ENCODE measurements at places on chromosomes 2 and 18.

DNA sequence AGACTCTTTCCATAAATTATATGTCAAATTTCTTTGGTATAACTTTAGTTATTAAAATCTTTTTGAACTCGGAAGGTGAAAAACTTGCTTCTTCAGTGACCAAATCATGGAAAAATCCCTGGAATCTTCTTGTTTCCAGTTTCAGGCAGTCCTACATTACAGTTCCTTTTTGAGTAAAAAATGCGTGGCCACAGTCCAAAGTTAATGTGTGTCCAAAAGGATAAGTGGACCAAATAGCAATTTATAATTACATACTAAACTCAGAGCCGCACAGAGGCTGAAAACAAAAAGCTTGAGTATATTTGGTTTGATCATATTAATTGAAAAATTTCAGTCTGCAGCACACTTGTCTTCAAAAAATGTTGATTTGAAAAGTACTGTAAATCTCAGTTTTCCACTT, 28.4 kb upstream of the DYNC2LI1 start:
- no peak for DNase-seq

DNA sequence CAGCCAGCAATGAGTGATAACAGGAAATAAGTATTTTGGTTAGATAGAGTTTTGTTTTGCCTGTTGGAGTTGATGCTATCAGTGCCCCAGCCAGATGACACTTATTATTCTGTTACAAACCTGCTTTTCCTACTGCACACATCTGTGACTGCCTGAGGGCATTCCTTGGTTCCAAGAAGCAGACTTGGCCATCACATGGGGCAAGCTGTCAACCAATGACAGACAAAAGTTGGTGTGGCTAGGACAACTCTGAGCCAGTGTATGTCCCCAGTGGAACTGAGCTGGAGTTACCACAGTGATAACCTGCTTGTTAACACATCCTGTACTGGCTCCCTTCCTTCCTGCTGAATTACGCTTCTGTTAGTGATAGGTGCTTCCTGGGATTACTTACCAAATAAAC, 54.5 kb downstream of the FAM171B start:
- DNase-seq = no peak

- no peak for DNase-seq
Observed at GRCh38 chr2:287471-287885, 413 bp downstream of the ALKAL2 start.

GRCh38 chr18:8176554-8176953, 432.7 kb upstream of the RAB12 start:
- DNase-seq = no peak

GRCh38 chr2:12061286-12062052, 315.0 kb downstream of the LPIN1 start:
- no peak for DNase-seq

GRCh38 chr18:73144030-73144429, 276.2 kb upstream of the NETO1 start:
- DNase-seq = no peak

- no peak for DNase-seq
Observed at GRCh38 chr2:198762441-198762840, 695.3 kb downstream of the SATB2 start.

GRCh38 chr2:123165616-123166015, 859.5 kb upstream of the CNTNAP5 start:
- DNase-seq = no peak

DNA sequence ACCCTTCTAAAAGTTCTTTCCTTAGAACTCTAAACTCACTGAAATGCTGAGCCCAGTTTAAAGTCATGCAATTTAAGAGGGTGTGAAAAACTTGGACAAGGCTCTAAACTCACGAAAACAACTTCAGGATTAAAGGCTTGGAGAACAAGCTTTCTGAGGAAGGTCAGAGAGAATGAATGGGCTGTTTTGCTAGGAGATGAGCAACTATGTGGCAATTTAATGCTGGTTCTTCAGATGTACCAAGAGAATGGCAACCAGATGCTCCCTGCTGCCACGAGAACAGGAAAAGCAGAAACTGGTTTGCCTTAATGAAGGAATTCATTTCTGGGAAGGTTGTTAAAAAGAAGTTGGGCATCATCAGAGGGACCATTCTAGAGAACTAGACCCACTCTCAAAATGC, 77.8 kb upstream of the PMAIP1 start:
- no peak for DNase-seq

DNA sequence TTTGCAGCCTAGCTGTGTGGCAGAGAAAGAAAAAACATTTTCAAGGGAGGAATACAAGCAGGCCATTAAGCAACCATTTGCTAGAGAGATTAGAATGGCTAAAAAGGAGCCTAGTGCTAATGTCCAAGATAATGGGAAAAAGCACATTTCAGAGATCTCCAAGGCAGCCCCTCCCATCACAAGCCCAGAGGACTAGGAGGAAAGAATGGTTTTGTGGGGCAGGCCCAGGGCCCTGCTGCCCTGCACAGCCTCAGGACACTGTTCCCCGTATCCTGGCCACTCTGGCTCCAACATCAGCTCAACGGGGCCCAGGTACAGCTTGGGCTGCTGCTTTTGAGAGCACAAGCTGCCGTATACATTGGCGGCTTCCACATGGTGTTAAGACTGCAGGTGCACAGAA, 16.5 kb upstream of the GBX2 start:
- DNase-seq = no peak

GRCh38 chr2:118300832-118301231, 212.6 kb downstream of the INSIG2 start:
- no peak for DNase-seq

- DNase-seq = no peak
Observed at GRCh38 chr18:21833604-21834298, 93.2 kb downstream of the MIB1 start.

DNA sequence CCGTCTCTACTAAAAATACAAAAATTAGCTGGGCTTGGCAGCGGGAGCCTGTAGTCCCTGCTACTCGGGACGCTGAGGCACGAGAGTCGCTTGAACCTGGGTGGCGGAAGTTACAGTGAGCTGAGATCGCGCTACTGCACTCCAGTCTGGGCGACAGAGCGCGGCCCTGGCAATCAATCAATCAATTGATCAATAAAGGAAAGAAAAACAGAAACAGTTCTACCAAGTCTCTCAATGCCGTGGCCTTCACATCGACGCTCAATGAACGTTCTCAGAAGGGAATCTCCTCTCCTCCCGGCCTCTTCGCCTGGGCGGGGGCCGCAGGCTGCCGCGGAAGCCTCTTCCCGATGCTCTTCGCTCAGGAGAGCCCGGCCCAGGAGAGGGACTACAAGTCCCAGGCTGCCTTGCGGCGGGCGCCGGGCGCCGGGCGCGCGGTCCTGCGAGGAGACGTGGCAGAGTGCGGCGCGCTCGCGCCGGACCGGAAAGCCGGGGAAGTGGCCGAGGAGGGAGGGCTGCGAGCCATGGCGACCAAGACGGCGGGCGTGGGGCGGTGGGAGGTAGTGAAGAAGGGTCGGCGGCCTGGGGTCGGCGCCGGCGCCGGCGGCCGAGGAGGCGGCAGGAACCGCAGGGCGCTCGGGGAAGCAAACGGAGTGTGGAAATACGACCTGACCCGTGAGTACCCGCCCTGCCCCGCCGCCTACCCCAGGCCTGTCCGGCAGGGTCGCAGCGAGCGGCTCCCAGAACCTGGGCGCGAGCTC, at the start of gene TMEM214:
Gene TMEM214 (plus strand): TSS at position 471 of the 758 bp plus-strand sequence. CDS start 51 bp downstream, at position 522.
- DNase-seq = peak; percentile 89

DNA sequence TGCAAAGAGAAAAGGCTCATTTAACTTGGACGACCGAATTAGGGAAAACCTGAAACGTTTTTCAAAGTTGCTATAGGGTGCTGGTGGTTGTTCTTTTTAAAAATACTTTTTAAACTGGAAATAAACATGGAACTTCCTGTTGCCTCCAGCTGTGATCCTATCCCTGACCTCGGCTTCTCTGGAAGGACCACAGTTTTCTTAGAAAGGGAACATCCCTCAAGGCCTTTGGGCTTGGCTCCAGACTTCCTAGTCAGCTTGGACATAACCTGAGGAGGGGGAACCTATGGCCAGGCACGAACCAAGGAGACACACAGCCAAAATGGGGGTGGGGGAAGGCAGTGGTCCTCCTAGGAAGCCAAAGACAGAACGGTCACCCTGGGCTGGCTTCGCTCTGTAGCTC, 57.7 kb downstream of the CENPO start:
- DNase-seq = no peak

- no peak for DNase-seq
Observed at GRCh38 chr2:48213646-48214045, 307.3 kb upstream of the FBXO11 start.

DNA sequence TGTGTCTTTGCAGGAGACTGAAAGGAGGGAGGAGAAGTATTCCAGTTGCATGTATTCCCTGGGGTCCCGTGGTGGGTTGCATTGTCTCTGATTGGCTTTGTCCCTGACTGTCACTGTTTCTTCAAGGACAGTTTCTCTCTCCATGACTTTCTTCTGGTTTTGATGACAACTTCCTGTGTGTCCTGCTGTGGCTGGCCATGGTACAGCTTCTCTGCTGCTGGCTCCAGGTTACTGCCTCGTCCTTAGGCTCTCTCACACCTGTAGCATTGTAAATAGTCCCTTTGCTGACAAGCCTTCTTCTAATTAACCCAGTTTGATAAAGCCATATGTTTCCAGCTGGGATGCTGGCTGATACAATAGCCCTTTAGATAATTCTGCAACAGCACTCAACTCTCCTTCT, 129.0 kb downstream of the LPIN1 start:
- no peak for DNase-seq

GRCh38 chr2:201164166-201164565, 18.8 kb upstream of the CASP10 start:
- no peak for DNase-seq

GRCh38 chr2:98026927-98027522, 31.3 kb upstream of the TMEM131 start:
- no peak for DNase-seq

- no peak for DNase-seq
Observed at GRCh38 chr2:237883951-237884446, 24.6 kb downstream of the RAMP1 start.

GRCh38 chr2:191030521-191031154, 16.7 kb upstream of the STAT1 start:
- peak; percentile 50 for DNase-seq

- no peak for DNase-seq
Observed at GRCh38 chr2:121005453-121005852, 269.8 kb downstream of the GLI2 start.

GRCh38 chr2:239109041-239109927, 261.4 kb downstream of the TWIST2 start:
- peak; percentile 28 for DNase-seq

DNA sequence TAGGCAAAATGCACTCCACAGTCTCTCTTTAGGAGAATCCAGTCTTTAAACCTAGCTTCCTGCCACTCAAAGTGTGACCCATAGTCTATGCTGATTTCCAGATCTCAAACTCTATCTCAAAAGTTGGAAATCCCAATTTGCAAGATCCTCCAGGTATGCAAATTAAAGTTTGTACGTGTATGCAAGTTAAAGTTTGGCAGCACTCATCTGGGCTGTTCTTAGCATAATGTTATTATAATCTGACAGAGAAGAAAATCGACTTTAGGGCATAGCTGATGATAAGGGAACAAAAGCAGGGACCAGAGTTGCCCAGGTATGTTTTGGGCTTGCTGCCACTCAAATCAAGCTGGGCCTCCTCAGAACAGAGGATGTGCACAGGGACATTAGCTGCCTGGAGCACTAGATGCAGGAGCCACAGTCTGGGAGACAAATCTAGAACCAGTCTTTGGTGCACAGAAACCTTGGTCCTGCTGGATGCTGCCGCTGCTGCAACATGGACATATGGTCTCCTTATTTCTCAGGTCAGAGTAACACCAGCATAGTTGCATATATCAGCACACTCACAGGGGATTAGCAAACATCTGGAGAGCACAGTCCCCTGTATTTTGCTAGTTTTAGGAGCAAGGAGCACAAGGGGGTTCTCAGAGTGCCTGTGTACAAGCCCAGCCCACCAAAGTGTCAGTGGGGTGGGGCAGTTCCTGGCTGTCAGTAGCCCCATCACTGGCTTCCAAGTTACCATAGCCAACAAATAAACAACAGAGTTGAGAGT, 242.6 kb downstream of the TTC32 start:
- no peak for DNase-seq

- no peak for DNase-seq
Observed at GRCh38 chr18:6315517-6316331, 99.0 kb downstream of the L3MBTL4 start.

DNA sequence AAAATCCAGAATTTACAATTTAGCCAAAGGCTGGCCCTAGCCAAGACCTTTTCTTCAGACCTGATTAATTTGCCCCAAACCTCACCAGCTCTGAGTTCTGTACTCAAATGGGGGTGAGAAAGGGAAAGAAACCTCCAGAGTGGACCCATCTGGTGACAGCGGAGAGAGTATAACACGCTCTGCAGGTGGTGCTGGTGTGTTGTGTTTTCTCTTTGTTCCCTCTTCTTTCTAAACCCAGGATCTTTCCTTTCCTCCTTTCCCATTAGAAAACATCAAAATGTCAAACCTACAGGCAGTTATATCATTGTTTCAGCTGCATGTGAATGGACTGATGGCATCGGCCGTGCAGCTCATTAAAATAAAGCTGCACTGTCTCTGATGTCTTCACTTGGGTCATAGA, 253.2 kb upstream of the SP5 start:
- no peak for DNase-seq

DNA sequence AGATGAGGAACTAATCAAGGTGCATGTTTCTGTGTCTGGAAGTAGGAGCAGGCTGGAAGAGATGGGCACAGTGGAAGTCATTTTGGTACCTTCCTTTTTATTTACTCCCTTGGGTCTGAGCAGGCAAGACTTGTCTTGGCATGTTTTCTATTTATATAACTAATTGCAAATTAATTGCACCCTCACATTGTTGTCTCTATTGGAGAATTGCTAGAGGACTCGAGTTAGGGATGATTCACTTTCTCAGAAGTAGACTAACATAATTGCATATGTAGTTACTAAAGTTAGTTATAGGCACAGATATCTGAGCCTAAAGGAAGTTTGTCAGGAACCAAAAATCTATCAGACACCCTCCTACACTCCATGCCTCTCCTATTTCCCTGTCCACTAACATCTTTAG, 92.8 kb upstream of the NRP2 start:
- no peak for DNase-seq

DNA sequence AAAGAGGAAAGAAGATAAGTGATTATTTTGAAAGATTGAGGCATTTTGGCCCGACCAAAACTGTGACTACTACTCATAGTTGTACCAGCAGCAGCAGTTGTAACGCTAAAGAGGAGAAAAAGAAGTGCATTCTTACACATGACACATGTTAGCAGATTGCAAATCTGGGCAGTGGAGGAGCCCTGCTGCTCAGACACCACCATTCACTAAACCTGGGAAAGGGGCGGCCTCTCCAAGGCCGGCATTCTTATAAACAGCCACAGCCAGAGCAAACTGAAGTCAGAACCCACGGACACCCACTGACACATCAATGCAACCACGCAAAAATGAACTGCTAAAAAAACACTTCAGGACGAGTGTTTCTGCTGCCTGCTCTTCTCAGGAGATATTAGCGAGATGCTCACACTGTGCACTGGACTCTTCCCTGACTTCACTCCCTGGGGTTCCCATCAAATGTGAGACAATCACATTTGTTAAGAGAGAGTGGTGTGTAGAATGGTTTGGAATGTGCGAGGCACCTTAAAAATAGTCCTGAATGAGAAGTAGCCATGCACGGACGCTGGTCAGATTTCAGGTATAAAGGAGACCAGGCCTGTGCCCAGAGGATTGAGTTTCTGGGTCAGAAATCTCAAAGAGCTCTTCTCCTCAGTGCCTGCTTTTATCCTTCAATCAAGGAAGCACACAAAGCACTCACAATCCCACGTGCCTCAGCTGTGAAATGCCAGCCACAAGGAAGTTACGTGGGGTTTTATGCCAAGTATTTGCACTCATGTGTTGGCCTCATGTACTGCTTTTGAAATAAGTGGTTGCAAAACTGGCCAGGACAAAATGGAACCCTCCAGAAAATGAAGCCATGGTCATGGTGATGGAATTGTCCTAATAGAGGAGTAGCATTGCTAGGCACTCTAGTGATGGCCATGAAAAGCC, 83.4 kb downstream of the MTCL1 start:
- no peak for DNase-seq

Measured in HT-29 (cell line).